ENCODE measurements at places on chromosomes 11 and 22. TPM values are rescaled to one million over a fixed set of nuclear protein-coding genes. Genes with fewer than 3 reads are reported as not detected.

SLC37A4 gene
- 38.9 TPM for total RNA-seq

GRCh38 chr11:45168366-45169130, 22.1 kb downstream of the PRDM11 start:
- H3K4me3 ChIP-seq, result no peak overlapping the region
- no peak overlapping the region for H3K27ac ChIP-seq
- H3K27me3 ChIP-seq, result no peaks in the 10 kb centered on the region
- H3K4me1 ChIP-seq, result peaks cover 7% of the 10 kb centered on the region

NXPE2 gene
- total RNA-seq, result not detected

GRCh38 chr11:11349870-11350337, 3.1 kb downstream of the CSNK2A3 start:
- H3K27ac ChIP-seq, result no peak overlapping the region
- H3K36me3 ChIP-seq, result no peaks in the 10 kb centered on the region
- DNase-seq, result peak; percentile 66
- no peaks in the 10 kb centered on the region for H3K27me3 ChIP-seq
- H3K4me1 ChIP-seq, result no peaks in the 10 kb centered on the region
- no peak overlapping the region for H3K4me3 ChIP-seq

CECR2 gene
- 0.36 TPM for total RNA-seq

DNA sequence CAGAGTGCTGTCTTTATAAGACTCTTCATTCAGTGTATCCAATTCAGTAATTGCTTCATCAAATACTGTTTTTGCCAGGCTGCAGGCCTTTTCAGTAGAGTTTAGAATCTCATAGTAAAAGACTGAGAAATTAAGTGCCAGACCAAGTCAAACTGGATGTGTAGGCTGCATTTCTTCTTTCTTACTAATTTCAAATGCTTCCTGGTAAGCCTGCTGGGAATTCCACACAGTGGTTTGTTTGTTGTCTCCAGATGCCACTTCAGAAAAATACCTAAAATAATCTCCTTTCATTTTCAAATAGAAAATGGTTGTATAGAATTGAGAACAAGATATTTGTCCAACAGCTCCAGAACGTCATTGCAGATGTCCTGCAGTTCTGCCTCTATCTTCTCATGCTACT, 34.7 kb downstream of the LDHAL6A start:
- DNase-seq, result no peak
- no peaks in the 10 kb centered on the region for H3K4me1 ChIP-seq
- peaks cover 10% of the 10 kb centered on the region for H3K36me3 ChIP-seq
- no peak overlapping the region for H3K27ac ChIP-seq
- no peak overlapping the region for H3K4me3 ChIP-seq

- no peak overlapping the region for H3K27ac ChIP-seq
- no peak overlapping the region for H3K4me3 ChIP-seq
- H3K27me3 ChIP-seq, result no peaks in the 10 kb centered on the region
- H3K4me1 ChIP-seq, result no peaks in the 10 kb centered on the region
Observed at GRCh38 chr11:58286249-58286648, 18.2 kb upstream of the OR10W1 start.

SCGB1A1 gene
- total RNA-seq, result not detected

C11orf97 gene
- not detected for total RNA-seq
